CD4-positive, alpha-beta T cell treated with Interleukin-10 for 1 hour (primary cell): ENCODE measurements at places on chromosomes 12 and 14.

GRCh38 chr14:53570411-53571387, 385.9 kb downstream of the BMP4 start:
- no peak for DNase-seq

DNA sequence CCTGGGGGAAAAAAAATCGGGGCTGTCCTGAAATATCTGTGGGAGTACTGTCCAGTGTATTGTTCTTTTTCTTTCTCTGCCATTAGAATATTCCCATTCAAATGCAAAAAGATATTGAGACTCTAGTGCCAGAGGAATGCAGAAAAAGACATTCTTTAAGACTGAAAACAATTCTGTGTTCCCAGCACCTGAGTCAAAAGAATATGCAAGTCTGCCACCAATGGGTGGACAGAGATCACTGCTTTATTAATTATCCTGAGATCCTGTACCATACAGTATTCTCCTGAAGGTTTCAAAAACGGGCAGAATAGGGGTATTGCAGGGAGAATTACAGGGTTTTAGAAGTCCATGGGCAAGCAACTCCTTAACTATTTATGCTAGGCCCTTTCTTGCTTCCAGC, 361.8 kb downstream of the C12orf50 start:
- DNase-seq: no peak

DNA sequence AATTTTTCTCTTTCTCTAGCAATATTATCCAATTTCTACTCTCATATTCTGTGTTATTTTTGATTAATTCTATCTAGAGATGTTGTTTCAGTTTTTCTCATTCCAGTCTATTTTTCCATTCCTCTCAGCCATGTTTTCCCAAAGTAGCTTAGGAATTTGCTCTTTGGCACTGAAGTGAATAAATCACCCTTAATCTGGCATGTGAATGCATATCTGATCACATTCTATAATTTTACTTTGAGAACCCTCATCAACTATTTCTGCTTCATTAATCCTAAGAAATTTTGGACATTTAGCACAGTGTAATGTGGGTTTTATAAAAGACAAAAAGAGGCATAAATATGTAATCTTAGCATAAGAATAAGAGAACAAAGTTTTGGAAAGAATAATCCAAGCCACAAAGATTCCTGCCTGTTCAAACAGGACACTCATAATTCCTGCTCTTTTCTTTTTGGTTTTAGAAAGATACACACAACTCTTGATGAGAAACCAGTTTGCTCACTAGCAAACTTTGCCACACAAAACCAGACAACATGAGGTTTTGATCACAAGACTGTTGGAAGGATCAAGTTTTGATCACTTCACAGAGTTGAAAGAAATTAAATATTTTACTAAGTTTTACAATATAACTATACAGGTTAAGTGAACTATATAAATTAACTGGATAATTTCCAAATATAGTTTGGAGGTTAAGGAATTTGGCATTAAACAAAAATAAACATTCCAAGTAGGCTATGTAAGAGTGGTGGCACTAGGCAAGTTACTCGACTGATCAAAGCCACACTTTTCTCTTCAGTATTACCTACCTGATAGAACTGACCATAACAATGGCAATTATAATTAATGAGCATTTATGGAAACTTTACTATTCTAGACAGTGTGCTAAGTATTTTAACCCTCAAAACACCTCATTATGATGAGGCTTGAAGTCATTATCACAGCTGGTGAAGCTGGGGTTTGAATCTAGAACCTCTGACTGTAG, 226.6 kb upstream of the TMTC1 start:
- DNase-seq: no peak

DNA sequence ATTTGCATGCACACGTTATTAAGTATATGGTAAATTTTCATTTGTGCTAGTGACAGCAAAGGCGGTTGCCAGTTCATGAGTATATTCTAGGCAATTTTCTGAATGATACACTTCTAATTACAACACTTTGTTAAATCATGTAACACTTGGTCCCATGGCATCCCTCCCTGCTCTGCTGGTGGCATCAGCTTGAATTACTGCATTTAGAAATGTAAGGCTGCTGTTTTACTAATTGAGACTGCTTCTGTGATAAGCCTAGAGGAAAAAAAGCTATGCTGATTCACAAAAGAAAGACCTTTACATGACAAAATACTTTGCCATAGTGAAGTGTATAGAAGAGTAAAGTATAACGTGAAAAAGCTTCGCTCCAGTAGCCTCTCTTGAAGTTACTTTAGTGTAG, 636.1 kb downstream of the KCNH5 start:
- DNase-seq: no peak
